ENCODE measurements at places on chromosomes 7 and 10.

DNA sequence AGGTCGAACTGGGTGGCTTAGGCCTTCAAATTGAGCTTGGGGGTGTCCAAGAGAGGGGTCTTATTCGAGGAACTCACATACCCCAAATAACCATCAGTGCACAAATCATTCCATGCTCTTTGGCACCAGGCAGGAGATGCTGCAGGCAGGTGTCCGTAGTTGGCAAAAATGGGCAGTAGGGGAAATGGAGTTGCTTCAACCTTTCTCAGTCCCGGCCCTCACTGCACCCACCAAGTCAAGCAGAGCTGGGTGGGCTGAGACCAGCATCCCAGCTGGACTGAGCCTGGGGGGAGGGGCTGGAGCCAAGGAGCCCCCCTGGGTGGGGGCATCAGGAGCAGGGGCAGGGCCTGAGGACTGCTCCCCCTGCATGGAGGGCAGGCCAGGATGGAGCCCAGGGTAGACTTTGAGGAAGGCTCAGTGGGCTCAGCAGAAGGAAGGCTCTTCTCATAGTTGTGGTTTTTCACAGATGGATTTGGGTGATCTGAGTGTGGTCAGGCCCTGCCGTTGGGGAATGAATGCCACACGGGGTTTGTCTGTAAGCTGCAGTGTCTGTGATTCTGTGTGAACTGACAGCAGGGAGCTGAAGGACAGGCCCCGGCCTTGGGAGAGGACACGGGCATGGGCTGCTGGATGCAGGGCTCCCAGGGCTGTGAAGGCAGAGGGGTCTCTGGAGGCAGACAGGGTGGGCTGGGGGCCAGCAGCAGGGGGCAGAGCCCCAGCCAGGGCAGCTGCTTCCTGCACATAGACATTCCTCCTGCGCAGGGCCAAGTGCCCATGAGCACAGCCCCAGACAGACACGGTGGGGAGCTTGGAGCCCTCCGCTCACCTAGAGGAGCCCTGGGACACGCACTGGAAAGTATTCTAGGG is 144.5 kb downstream of the ADCY1 start:
- peak; percentile 14 for DNase-seq

- DNase-seq = no peak
Measured at GRCh38 chr10:106511917-106512316, 652.6 kb downstream of the SORCS1 start.

- DNase-seq = no peak
Measured at GRCh38 chr10:110304394-110304779, 333 bp downstream of the SMNDC1 start.

DNA sequence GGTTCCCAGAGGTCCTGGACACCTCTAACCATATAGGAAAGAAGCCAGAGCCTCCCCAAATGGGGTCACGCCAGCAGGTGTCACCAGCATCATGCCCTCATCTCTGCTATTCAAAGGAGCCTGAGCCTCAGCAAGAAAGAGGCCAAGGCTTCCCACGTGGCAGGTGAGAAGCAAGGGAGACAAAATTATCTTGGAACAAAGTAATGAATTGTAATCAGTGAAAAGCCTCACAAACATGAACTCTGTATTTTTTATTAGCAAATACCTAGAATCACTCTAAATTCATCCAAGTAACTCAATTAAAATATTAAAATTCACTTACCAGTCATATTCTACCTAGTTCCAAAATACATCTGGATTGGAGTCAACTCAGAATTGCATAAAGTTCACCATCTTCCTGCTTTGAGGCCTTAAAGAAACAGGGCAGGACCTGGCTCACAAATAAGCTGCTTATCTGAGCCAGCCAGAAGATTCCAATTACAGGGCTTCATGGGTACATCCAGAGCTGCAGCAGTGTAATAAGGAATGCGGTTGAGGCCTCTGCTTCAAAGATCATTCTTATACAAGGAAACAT is 68.7 kb downstream of the SGMS1 start:
- peak; percentile 45 for DNase-seq

- no peak for DNase-seq
Measured at GRCh38 chr7:13016592-13017332, 329.3 kb downstream of the ARL4A start.

GRCh38 chr10:74063256-74063655 is 65.3 kb downstream of the VCL start:
- DNase-seq = no peak

- DNase-seq = peak; percentile 74
Measured at GRCh38 chr7:5625938-5626337, 155.5 kb downstream of the RNF216 start.

GRCh38 chr7:154571772-154572171 is 431.2 kb downstream of the PAXIP1 start:
- no peak for DNase-seq

DNA sequence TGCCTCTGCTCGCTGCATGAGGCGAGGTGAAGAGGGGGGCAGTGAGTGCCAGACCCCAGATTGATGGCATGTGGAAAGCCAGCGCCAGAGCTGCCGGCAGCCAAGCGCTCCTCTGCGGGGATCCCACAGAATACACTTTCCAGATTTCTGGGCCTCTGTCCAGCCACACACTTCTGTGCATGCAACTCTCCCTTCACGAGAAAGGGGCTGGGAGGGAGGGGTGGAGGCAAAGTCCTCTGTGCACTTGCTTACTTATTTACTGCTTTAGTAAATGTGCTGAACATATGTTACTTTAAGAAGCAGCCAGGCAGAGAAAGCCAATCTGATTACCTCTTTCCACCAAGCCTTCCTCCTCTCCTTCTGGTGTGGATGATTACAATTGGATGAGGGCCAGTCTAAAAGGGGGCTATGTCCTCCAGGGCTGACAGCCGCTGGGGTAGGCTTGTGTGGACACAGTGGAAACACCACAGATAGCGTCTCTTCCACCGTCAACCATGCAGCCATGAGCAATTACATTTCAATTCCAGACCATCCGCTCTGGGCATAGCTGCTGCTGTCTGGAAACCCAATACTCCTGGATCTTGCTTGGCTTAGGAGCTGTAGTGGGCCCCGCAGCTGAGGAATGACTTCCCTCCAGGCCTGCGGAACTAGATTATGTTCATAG is 322.8 kb upstream of the ANKRD30A start:
- DNase-seq = no peak

DNA sequence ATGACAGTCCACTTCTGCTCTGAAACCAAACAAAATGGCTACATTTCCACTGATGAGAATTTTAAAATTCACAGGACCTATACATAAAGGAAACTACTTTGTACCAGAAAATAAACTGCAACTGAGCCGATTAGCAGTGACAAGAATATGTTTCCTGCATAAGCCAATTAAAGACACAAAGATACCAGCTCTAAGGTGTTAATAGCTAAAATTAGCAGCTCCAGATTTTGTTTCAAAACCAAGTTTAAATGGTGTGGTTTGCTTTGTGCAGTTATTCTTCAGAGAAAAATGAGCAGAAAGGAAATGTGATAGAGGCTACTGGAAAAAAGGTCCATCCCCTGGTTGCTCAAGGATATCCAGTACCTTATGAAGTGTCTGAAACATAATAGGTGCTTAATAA is 123.2 kb downstream of the ANK3 start:
- no peak for DNase-seq

- DNase-seq = no peak
Measured at GRCh38 chr7:17638727-17639126, 301.6 kb downstream of the SNX13 start.

GRCh38 chr7:6172224-6172909 is 100.1 kb downstream of the CYTH3 start:
- no peak for DNase-seq

GRCh38 chr7:97198596-97198995 is 81.1 kb downstream of the SDHAF3 start:
- no peak for DNase-seq

DNA sequence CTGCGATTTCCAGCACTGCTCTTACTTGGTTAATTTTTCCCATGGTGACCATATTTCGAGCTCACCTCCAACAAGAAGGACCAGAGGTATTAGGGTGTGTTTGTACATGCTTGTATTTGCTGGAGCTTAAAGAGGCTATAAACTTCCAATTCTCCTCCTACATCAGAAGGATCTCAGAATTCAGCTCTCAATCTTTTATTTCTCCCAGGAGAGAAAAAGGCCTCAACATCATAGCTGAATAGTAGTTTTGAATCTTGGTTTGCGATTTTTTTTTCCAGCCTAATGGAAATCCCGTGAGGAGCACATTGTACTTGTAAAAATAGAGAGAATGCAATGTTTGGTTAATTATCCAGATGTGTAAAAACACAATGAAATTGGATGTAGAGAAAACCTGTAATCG is 69.7 kb downstream of the CPVL start:
- DNase-seq = no peak

- DNase-seq = peak; percentile 67
Measured at GRCh38 chr7:151550656-151551286, 31.1 kb upstream of the RHEB start.

- no peak for DNase-seq
Measured at GRCh38 chr7:101702362-101702850, 73.3 kb upstream of the MYL10 start.

DNA sequence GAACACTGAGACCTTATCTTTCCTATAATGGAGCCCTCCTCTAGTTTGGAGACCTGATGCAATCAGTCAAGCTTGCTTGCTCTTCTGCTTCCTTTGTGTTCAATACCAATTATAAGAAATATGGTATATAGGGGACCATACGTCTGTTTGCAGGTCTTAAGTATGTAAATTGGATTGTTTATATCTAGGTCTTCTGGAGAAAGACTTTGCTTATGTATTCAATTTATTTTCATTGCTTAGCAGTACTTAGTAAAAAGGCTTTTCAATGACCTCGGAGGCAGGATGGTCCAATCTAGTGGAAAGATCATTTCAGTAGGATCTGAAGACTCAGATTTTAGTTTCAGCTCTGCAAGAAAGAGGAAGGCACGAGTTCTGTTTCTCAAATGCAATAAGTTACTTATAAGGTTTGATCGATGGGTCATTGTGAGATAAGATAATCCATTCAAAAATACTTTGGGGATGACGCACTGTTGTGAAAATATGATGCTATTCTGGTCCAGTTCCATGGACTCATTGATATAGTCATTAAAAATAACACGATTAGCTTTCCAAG is 571.6 kb downstream of the SH2D4B start:
- DNase-seq = no peak

- no peak for DNase-seq
Measured at GRCh38 chr10:108490944-108491343, 1326.4 kb upstream of the SORCS1 start.

GRCh38 chr10:127534496-127534895 is 14.6 kb upstream of the NPS start:
- DNase-seq = no peak

- no peak for DNase-seq
Measured at GRCh38 chr10:67788028-67788886, 49.7 kb downstream of the DNAJC12 start.

DNA sequence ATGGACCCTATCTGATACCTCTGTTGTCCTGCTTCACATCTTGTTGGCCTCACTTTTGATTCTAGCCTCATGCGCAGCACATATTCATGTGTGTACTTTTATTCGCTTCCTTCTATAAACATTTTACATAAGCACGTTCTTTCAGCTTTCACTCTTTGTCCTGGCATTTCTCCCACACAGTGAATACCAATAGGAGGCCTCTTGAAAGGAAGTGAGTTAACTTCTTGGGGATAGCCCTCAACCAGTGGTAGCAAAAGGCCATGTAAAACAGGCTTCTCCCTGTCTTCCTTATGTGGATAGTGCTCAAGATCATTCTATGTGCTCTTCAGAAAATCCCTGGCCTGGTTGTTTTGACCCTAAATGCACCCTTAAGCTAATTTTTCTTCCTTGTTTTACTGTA is 633.9 kb upstream of the MBL2 start:
- no peak for DNase-seq

DNA sequence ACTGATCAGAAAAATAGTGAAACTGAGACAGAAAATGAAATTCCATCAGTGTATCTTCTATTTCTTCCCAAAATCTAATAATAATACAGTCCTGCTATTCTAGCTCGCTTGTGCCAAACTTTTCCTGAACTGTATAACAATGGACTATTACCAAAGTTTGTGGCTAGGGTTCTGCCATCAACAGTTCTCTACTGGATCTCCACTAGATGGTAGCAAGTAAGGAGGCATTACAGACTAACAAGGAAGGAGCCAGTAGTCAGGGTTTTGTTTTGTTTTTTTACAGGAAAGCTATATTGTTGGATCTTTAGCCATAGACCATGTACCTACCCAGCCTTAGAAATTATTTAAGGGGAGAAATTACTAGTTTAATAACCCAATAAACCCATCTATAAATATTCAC is 10.8 kb downstream of the MTERF1 start:
- DNase-seq = no peak

- no peak for DNase-seq
Measured at GRCh38 chr7:34104115-34104514, 198.8 kb downstream of the BMPER start.

GRCh38 chr7:113367041-113367586 is 248.8 kb upstream of the SMIM30 start:
- no peak for DNase-seq

DNA sequence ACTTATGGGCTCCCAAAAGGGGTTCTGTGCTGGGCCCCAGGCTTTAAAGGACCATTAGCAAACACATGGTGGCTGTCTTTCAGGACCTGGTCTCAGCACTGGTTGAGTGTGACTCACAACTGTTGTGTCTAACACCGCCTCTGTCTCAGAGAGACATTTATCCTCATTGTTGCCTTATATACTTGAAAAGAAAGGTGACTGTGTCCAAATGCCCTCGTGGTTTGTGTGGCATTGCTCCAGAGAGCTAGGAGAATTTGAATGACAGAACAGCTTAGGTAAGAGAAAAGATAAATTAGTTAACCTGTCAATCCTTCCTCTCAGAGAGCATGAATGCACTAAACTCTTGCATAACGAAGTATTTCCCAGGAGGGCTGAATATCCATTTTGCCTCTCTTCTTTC is 14.5 kb upstream of the FAM13C start:
- DNase-seq = no peak

- no peak for DNase-seq
Measured at GRCh38 chr10:89003344-89003743, 12.7 kb downstream of the FAS start.

DNA sequence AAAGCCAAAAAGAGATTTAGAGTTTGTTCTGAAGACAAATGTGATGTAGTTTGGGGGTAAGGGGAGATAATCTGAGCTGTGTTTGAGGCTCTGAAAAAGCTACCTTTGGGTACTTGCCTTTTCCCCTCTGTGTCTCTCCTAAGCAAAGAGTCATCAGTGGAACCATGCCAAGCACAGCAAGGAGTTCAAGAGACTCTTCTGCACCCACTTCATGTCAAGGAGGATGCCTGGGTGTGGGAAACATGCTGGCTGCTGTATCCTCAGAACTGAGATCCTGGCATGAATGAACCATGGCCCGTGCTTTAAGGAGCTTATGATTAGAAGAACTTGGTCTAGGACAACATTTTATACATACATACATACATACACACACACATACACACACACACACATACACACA is 142.9 kb downstream of the NOC3L start:
- DNase-seq = no peak

DNA sequence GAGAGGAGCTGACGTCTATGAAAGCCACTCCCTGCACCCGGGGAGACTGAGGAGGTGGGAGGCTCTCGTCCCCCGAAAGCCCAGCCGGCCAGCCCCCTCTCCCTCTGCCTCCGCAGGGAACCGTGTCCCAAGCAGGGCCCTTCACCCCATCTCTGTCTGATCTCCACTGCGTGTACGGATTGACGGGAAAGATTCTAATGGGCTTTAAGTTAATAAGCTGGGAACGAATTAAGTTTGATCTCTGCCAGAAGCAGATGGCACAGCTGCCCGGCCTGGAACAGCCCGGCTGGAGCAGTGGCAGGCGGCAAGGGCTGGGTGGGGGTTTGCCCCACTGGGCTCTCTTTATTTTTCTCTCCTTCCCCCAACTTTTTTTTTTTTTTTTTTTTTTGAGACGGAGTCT is 6.1 kb upstream of the SLC29A4 start:
- DNase-seq = no peak

All from AG04449 (cell line).